Amniotic stem cell (primary cell): ENCODE measurements at places on chromosomes 4 and X.

DNA sequence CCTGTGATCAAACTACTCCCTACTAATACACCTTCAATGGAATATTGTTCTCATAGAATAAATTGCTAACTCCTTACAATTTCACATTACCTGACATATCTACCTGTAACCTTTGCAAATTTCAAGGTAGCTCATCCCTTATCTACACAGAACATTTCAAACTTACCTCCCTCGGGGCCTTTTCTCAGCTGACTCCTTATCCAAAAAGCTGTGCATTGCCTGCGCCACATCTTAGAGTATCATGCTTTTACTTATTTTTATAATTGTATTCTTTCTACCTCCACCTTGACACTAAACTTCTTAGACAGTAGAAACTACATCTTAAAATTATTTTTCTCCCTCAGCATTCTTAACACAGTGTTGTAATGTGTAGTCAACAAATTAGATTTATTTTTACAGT is 198.5 kb downstream of the FBXO8 start:
- DNase-seq, result no peak

GRCh38 chr4:165006456-165006855 is 25.3 kb upstream of the TRIM60 start:
- DNase-seq, result no peak

DNA sequence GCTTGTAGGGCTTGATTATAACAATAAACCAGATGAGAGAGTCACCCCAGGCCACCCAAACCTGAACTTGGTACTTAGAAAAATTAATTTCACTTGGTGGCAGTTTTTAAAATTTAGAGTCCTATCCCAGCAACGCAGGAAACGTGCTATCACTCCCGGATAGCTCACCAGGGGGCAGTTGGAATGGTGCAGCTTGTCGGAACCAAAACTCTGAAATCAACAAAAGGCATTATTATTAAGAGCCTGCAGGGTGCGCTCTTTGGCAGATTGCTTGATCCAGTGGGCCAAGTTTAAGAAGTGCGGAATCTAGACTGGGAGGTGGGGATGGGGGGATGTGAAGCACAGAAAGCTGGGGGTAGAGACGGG is 2.4 kb downstream of the FRAS1 start:
- DNase-seq, result peak; percentile 47

- no peak for DNase-seq
Observed at GRCh38 chrX:46589977-46590723, 16.6 kb downstream of the CHST7 start.

DNA sequence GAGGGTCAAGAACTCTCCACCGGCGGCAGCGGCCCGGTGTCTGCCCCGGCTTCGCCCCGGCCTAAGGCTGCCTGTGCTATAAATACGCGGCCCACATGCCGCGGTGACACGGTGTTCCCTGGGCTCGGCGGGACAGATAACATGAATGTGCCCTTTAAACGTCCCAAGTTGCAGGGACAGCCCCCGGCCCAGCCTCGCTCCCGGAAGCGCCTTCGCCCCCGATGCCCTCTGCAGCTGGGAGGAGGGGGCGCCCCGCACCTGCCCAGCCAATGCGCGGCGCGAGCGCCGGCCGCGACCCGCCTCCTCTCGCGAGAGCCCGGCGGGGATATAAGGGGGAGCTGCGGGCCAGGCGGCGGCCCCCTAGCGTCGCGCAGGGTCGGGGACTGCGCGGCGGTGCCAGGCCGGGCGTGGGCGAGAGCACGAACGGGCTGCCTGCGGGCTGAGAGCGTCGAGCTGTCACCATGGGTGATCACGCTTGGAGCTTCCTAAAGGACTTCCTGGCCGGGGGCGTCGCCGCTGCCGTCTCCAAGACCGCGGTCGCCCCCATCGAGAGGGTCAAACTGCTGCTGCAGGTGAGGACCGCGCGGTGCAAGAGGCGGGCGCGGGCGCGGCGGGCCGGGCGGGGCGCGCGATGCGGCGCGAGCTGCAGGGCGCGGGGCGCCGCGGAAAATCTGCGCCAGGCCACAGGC is at the start of gene SLC25A4:
Gene SLC25A4 (plus strand): TSS at position 355 of the 689 bp plus-strand sequence. CDS start 107 bp downstream, at position 462.
- peak; percentile 22 for DNase-seq

DNA sequence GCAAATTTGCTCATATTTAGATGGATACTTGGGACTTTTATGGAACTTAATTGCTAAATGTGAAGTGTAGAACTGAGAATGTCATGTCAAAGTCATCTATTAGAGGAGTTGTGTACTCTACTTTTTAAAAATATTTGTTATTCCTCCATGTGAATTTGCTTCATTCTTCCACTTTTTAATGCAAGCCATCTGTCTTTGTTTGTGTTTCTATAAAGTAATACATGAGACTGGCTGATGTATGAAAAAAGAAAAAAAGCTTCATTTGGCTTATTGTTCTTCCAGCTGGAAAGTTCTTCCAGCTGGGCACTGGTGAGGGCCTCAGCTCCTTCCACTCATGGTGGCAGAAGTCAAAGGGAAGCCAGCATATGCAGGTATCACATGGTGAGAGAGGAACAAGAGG is 114.6 kb upstream of the GRID2 start:
- DNase-seq, result no peak

DNA sequence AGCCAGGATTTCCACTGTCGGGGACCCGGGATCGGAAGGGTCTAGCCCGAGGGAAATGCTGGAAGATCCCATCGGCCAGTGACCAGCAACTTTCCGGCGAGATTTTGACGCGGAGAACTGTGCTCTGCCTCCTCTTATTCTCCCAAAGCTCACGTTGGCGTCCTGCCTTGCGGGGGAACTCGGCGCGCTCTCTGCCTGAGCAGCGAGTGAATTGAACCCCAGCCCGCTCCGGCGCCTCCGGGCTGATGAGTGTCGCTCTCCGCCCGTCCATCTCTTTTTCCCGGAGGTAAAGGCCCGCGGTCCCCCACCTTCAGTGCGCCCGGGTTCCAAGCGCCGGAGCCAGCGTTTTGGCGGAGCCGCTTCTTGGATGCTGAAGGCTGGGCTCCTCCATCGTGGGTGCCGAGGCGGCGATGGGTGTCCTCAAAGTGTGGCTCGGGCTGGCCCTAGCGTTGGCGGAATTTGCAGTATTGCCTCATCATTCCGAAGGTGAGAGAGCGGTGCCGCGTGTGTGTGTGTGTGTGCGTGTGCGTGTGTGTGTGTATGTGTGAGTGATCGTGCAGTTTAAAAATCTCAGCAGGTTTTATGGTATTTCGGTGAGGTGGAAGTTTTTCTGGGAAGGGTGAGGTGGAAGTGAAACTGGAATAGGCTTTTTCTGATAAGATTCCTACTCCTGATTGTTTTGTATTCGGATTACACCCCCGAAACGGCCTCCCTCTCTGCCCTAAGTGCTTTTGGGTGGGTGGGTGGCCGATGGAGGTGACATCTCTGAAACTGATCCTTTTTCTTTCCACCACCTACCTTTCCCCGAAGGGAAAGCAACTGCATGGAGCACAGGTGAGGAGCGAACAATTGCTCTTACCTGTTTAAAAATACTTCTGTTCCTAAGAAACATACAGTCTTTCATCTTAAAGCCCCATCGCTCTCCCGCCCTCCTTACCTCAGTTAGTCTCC is 752 bp downstream of the FRAS1 start:
- DNase-seq, result peak; percentile 57

DNA sequence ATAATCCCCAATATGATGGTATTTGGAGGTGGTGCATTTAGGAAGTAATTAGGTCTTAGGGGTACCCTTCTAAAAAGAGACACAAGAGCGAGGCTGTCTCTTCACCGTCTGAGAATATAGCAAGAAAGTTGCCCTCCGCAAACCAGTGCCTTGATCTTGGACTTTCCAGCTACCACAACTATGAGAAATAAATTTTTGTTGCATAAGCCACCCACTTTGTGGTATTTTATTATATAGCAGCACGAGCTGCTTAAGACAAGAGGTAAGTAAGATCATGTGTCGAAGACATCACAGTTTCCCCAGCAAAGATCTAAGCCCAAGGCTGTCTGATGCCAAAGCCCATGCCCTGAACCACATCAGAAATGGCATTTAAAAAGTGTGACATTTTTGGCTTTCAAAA is 9.6 kb upstream of the EXOSC9 start:
- peak; percentile 6 for DNase-seq

GRCh38 chr4:26088433-26088928 is 174.5 kb downstream of the SMIM20 start:
- no peak for DNase-seq

GRCh38 chrX:1803741-1804140 is 188.9 kb downstream of the ASMT start:
- no peak for DNase-seq

DNA sequence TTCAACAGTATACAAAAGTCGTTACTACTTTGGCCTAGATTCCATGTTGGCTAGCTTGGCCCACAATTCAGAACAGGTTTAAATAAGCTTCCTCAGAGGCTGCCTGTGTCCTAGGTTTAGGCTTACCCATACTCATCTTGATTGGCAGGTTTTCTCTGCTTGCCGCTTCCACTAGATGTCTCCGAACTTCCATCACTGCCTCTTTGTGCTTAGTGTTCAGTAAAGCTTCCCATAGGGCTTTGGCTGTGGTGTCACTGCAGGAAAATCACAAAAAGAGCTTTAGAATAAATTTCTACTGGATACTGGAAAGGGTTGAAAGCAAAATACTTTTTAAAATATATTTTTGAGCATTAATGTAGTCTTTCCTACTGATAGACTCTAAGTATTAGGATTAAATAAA is 52.4 kb downstream of the SCFD2 start:
- DNase-seq, result no peak

DNA sequence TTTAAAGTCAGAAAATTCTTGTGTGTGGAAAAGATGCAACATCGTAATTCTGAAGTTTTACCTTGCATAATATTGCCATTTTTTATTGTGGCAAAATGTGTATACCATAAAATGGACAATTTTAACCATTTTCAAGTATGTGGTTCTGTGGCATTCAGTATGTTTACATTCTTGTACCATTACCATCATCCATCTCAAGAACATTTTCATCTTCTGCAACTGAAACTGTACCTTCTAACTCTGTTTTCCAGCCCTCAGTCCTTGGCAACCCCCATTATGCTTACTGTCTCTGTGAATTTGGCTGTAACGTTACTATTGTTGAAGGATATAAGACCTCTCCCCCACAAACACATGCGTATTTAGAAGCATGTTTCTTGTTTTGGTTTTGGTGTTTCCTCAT is 123.2 kb downstream of the BMPR1B start:
- DNase-seq, result no peak

- DNase-seq, result no peak
Observed at GRCh38 chr4:67566335-67566734, 7.8 kb downstream of the STAP1 start.

- DNase-seq, result no peak
Observed at GRCh38 chr4:76518241-76518640, 83.2 kb downstream of the SHROOM3 start.

GRCh38 chrX:71909956-71910355 is 689 bp upstream of the NHSL2 start:
- DNase-seq, result no peak

- DNase-seq, result no peak
Observed at GRCh38 chr4:6824772-6825402, 42.4 kb downstream of the KIAA0232 start.

GRCh38 chr4:74408639-74409038 is 36.3 kb upstream of the AREG start:
- DNase-seq, result no peak

GRCh38 chr4:181524499-181524898 is 718.7 kb upstream of the TENM3 start:
- no peak for DNase-seq

GRCh38 chr4:172232966-172233365 is 419.8 kb downstream of the GALNTL6 start:
- no peak for DNase-seq

GRCh38 chrX:24464498-24464835 is 619 bp upstream of the PDK3 start:
- DNase-seq, result no peak

- no peak for DNase-seq
Observed at GRCh38 chr4:138894011-138894410, 121.6 kb upstream of the NOCT start.

GRCh38 chr4:2434420-2434819 is 15.7 kb downstream of the CFAP99 start:
- no peak for DNase-seq

DNA sequence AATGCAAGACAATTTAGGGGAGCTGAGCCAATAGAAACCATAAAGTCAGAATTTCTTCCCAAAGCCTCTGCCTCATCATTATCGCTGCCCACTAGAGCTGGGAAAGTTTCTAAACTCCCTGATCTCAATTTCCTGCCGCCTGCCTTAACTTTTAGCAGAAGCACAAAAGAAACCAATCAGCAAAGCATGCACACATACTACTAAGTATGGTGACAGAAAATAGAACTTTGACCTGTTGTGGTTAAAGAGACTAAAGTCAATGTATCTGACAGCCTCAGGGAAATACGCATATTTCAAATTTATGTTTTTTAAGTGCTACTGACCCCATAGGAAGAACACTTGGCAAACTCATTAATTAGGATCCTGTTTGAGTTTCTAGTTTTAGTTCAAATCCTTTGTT is 10.1 kb downstream of the STK26 start:
- DNase-seq, result no peak

- DNase-seq, result no peak
Observed at GRCh38 chrX:115697806-115698205, 136.8 kb downstream of the PLS3 start.

- DNase-seq, result no peak
Observed at GRCh38 chr4:170083541-170083940, 6.2 kb downstream of the AADAT start.

DNA sequence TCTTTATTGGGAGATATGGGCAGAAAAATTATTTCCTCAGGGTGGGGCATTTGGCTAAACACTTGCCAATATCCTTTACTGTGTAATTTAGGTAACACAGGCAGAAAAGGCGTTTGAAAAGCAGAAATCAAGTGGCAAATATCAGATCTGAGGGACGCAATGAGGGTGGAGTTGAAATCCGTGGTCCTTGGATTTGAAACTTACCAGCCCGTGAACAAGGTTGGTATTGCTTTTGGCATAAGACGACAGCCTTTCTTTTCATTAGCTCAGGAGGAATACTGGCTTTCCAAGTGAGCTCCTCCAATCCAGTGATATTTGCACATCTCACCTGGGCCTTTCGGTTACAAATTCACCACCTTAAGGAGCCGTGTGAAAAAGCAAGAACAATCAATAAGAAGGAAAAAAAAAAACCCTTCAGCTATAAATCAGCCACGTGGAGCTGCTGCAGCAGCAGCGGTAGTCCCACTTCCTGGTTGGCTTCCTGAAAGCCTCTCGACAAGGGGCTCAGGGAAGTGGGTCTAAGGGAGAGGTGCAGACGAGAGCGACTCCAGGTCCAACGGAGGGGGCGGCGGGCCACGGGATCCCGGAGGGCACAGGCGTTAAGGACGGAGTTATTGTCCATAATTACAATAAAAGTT is 734 bp upstream of the GALNT7 start:
- DNase-seq, result no peak

DNA sequence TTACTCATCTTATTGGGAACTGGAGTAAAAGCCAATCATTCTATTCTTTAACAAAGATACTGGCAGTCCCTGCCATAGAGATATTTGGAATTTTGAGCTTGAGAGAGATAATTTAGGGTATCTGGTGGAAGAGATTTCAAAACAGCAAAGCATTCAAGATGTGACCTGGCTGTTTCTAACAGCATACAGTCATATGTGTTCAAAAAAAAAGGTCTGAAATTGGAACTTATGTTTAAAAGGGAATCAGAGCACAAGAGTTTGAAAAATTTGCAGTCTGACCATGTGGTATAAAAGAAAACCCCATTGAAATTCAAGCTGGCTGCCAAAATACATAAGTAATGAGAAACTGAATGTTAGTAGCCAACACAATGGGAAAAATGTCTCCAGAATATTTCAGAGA is 42.2 kb downstream of the UGT2B10 start:
- no peak for DNase-seq

- DNase-seq, result no peak
Observed at GRCh38 chrX:69185886-69186285, 20.6 kb upstream of the PJA1 start.

GRCh38 chrX:150899191-150899757 is 806 bp upstream of the CD99L2 start:
- DNase-seq, result no peak

- no peak for DNase-seq
Observed at GRCh38 chrX:7109838-7110793, 37.4 kb upstream of the STS start.
